GM23248 (cell line): ENCODE measurements at places on chromosomes 5 and 9.
A peak's percentile ranks its signal among the peaks of the same experiment; 100 is the strongest.

- peak overlapping the region; percentile 36; the same call in 1 of the 2 replicates for H3K27ac ChIP-seq
- 0 out of 2 replicates have a peak, but pooled peaks cover 9% of the 10 kb centered on the region for H3K27me3 ChIP-seq
- no peaks in the 10 kb centered on the region for H3K36me3 ChIP-seq
- peak; percentile 83 for DNase-seq
- no peaks in the 10 kb centered on the region for H3K4me1 ChIP-seq
These were observed 68.4 kb downstream of the ANXA1 start for GRCh38 chr9:73219985-73220626.

- DNase-seq, result peak; percentile 88
- H3K36me3 ChIP-seq, result no peaks in the 10 kb centered on the region
- H3K4me1 ChIP-seq, result peaks cover 46% of the 10 kb centered on the region
- no peak overlapping the region; the same call in 1 of the 2 replicates for H3K4me3 ChIP-seq
These were observed 20.2 kb downstream of the ATPSCKMT start for GRCh38 chr5:10229306-10230048.

DNA sequence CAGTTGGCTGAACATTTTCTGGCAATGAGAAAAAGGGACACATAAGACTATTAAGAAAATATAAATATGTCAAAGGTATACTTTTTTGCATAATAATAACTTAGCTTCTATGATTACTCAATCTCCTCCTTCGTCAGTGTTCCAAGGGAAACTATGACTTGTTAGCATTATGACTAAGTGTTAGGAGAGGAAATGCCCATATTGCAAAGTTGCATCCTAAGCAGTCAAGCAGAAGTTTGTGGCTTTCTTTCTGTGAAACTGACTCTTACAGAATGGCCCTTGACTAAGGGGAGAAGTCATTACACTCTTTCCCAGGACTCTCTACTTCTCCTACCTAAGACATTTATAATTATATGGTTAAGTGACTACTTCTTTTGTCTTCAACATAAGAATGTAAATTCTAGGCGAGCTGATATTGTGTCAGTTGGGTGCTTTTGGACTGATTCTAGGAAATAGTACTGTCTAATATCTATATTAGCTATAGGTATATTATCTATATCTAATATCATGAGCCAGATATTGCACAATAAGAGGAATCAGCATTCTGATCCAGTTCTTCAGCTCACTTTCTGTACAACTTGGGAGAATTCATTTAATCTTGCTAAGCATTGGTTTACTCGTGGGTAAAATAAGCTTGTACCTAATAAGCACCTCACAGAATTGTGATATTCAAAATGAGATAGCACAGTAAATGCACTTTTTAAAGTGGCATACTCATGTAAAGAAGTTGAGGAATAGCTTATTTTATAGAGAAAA is 16.4 kb upstream of the SPINK6 start:
- DNase-seq, result peak; percentile 80
- no peak overlapping the region for H3K27ac ChIP-seq
- H3K4me3 ChIP-seq, result no peak overlapping the region
- H3K4me1 ChIP-seq, result peaks cover 2% of the 10 kb centered on the region; the same call in 1 of the 2 replicates

DNA sequence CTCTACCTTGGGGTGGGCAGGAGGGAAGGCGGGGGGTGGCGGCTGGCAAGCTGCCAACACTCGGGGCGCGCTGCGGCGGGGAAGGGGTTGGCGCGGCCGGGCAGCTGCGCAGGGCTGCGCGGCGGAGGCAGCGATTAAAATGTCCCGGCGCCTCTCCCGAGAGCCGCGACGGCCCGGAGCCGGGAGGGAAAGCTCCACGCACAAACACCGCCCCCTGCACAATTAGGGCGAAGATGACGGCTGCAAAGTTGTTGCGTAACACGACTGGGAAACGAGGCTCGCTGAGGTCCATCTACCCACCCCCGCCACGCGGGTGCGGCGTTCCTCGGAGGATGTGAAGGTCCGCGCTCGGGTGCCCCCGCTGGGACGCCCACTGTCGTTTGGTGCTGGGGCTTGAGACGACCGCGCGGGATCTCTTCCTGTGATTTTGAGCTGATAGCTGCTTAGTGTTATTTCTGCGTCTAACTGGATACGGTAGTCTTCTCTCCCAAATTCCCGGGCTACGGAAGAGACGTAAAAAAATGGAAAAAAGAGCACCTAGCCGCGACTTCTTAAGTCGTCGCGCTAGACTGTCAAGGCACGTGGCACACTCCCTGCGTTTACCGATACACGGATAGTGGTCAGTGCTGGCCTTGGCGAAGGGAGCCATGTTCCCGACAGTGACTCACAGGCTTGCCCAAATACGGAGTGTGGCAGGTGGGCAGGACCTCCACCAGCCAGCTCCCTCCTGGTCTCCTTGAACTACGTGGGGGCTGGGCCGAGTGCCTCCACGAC is 958 bp upstream of the NFIL3 start:
- H3K4me3 ChIP-seq, result peak overlapping the region; percentile 91
- peak overlapping the region; percentile 94 for H3K27ac ChIP-seq
- H3K4me1 ChIP-seq, result peaks cover 24% of the 10 kb centered on the region
- no peaks in the 10 kb centered on the region for H3K36me3 ChIP-seq
- DNase-seq, result peak; percentile 96

DNA sequence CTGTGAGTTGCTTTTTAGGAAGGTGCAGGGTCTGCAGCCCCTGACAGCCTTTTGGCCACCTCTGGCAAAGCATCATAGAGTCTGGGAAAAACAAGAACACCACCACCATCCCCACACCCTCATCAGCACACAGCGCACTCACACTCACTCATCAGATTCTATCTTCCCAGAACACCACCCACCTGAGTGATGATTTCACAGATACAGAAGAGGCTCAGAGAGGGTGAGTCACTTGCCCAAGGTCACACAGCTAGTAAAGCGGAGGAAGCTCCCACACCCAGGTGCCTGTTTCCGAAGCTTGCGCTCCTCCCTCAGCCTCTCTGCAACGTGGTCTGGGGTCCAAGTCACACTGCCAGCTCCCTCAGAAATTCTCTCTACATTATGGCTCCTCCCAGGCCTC is 41.8 kb upstream of the HRH2 start:
- no peaks in the 10 kb centered on the region for H3K27me3 ChIP-seq
- H3K36me3 ChIP-seq, result no peaks in the 10 kb centered on the region
- DNase-seq, result no peak
